ENCODE measurements at places on chromosomes 7 and 10. TPM values are rescaled to one million over a fixed set of nuclear protein-coding genes. Genes with fewer than 3 reads are reported as not detected.

FAM25A gene
- not detected for total RNA-seq

GRCh38 chr10:31083765-31084184 is 52.1 kb upstream of the ZNF438 start:
- H3K27me3 ChIP-seq, result no peaks in the 10 kb centered on the region
- H3K36me3 ChIP-seq, result no peaks in the 10 kb centered on the region
- no peak overlapping the region for H3K27ac ChIP-seq
- no peaks in the 10 kb centered on the region for H3K4me1 ChIP-seq
- no peak overlapping the region for H3K4me3 ChIP-seq

DNA sequence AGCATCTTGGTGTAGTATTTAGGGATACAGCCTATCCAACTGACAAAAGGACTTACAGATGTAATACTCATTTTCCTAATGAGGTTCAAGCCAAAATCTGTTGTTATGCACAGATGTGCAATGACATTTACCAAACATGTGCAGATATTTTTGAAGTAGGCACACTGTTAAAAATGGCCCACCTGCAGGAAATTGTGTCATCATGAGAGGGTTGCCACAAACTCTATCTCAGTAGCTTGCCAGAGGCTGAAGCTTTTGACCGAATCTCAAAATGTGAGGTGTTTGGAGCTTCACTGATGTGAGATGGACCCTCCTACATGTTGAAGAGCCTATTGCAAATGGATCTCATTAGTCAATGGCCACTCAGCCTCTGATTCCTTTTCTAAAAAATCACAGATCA is 89.7 kb upstream of the CSTF2T start:
- no peak overlapping the region for H3K27ac ChIP-seq
- peaks cover 5% of the 10 kb centered on the region for H3K36me3 ChIP-seq
- DNase-seq, result no peak
- no peaks in the 10 kb centered on the region for H3K27me3 ChIP-seq

GRCh38 chr7:35747611-35748010 is 52.7 kb upstream of the HERPUD2 start:
- no peaks in the 10 kb centered on the region for H3K36me3 ChIP-seq
- no peaks in the 10 kb centered on the region for H3K27me3 ChIP-seq
- H3K27ac ChIP-seq, result peak overlapping the region; percentile 89
- DNase-seq, result no peak
- peaks cover 49% of the 10 kb centered on the region for H3K4me1 ChIP-seq

GRCh38 chr7:8724080-8724718 is 290.8 kb downstream of the NXPH1 start:
- H3K27ac ChIP-seq, result no peak overlapping the region
- H3K4me1 ChIP-seq, result no peaks in the 10 kb centered on the region
- H3K36me3 ChIP-seq, result no peaks in the 10 kb centered on the region
- no peak overlapping the region for H3K4me3 ChIP-seq
- H3K27me3 ChIP-seq, result no peaks in the 10 kb centered on the region
- no peak for DNase-seq

Data from chondrocyte (in vitro differentiated cells).